Activated CD4-positive, CD25-positive, alpha-beta regulatory T cell (primary cell): ENCODE measurements at places on chromosomes 11 and 22.

DNA sequence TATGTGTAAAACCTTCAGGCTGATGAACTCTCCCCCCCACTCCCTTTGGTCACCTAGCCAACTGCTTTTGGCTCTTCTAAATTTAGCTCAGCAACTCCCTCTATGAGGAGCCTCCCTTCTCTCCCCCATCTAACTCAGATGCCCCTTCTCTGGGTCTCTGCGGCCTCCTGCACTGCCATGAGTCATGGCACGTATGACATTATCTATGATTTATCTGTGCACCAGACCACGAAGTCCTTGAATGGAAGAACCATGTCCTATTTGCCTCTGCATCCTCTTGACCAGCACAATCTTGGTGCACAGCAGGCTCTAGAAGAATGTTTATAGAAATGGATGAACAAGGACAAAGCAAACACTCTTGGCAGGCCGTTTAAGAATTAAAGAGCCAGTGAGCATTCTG lies 46.0 kb downstream of the RPL27A start:
- DNase-seq, result no peak

GRCh38 chr11:83046621-83047172 lies 25.0 kb downstream of the RAB30 start:
- no peak for DNase-seq

DNA sequence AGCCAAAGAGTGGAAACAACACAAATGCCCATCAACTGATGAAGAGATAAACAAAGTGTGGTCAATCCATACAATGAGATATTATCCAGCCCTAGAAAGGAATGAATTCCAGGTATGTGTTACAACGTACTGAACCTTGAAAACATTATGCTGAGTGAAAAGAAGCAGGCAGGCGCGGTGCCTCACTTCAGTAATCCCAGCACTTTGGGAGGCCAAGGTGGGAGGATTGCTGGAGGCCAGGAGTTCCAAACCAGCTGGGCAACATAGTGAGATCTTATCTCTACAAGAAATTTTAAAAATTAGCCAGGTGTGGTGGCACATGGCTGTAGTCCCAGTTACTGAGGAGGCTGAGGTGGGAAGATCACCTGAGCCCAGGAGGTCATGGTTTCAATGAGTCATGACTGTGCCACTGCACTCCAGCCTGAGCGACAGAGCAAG lies 24.6 kb upstream of the TESMIN start:
- no peak for DNase-seq

- no peak for DNase-seq
Observed at GRCh38 chr11:86675017-86675416, 2.6 kb upstream of the ME3 start.

- DNase-seq, result no peak
Observed at GRCh38 chr22:49243335-49243734, 584.3 kb downstream of the BRD1 start.

GRCh38 chr22:44260216-44261035 lies 52.3 kb downstream of the SHISAL1 start:
- no peak for DNase-seq

- DNase-seq, result no peak
Observed at GRCh38 chr22:23383491-23384361, 196.4 kb downstream of the IGLL1 start.

DNA sequence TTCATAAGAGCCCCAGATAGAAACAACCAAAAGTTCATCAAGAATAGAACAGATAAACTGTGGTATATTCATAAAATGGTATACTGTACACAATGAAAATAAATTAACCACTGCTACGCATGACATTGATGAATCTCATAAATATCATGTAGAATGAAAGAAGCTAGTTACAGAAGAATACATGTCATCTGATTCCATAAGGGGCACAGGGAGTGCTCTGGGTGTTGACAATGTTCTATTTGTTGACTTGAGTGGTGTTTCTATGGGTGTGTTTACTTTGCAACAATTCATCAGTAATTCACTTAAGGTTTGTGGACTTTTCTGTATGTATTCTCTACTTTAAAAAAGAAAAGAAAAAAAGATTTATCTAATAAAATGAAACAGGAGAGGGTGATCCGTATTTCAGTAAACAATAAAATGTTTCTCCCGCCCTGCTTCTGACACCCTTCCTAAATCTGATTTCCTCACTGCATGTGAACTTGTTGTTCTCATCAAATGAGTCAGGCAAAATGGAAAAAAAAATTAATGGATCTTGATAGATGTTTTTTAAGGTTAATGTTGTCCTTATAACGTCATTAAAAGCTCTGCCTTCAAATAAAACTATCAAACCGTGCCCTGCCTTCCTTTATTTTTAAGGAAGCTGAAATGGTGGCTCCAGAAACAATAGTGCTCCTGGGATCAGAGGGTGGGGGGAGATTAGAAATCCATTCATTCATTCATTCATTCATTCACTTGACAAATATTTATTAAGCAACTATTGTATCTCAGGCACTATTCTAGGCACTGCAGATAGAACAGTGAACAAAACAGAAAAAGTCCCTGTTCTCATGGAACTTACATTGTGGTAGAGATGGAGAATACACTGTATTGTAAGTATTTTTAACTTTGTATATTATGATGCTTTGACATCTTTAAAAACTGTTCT lies 77.2 kb upstream of the CD44 start:
- DNase-seq, result no peak

DNA sequence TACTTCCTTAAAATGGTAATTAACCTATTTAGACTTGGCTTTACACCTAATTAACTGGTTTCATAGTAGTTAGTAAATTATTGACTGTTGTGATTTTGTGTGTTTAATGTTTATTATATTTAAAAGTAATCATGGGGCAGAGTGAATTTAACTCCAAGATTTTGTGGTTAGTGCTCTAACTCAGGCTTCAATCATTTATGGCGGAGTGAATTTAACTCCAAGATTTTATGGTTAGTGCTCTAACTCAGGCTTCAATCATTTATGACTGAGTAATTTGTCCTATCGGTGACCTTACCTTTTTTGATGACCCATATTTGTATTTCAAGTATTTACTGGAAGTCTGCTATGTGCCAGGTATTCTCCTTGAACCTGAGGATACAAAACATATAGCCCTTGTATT lies 7.2 kb downstream of the PRRG4 start:
- no peak for DNase-seq

- no peak for DNase-seq
Observed at GRCh38 chr11:61700212-61700611, 20.0 kb downstream of the DAGLA start.

DNA sequence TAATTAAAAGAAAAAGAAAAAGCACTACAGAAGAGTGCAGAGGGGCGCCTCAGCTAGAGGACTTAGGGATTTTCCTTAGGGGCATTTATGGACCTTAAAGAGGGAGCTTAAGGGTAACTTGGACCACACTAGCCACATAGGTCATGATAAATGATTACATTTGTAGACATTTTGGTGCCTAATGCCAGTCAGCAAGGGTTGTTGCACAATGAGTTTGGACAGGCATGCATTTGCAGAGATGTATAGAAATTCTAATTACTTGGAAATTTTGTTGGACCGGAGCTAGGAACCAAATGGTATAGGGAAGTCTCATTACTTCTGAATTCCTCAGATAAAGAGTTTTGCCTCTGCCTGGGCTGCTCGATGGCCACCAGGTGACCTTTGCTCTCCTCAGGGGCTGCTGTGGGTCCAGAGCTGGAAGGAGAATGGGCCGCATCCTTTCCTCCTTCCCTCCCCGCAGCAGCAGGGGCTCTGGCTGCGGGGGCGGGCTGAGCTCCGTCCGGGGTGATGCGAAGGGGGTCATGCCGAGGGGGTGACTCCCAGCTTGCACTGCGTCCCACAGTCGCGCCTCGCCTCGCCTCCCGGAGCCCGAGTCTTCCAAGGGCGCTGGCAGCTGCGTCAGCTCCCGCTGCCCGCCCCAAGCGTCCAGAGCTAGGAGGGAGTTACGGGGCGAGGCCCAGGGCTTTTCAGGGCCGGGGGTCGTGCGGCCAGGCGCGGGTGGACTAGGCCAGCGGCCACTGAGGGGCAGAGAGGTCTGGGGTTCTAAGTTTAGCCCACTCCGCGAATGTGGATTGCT lies 20.3 kb upstream of the MALAT1 start:
- no peak for DNase-seq

DNA sequence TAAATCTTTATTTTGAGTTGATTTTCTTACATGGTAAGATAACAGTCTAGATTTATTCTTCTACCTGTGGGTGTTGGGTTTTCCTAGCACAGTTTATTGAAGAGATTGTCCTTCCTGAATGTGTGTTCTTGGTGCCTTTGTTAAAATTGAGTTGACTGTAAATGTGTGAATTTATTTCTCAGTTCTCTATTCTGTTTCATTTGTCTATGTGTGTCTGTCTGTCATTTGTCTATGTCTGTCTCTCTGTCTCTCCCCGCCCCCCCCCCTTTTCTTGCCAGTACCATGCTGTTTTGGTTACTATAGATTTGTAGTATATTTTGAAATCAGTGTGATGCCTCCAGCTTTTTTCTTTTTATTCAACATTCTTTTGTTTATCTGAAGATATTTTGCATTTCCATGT lies 114.7 kb upstream of the SERPIND1 start:
- no peak for DNase-seq

GRCh38 chr22:27895600-27895999 lies 23.5 kb downstream of the PITPNB start:
- DNase-seq, result no peak

- no peak for DNase-seq
Observed at GRCh38 chr11:119352857-119353260, 6.4 kb upstream of the MFRP start.

DNA sequence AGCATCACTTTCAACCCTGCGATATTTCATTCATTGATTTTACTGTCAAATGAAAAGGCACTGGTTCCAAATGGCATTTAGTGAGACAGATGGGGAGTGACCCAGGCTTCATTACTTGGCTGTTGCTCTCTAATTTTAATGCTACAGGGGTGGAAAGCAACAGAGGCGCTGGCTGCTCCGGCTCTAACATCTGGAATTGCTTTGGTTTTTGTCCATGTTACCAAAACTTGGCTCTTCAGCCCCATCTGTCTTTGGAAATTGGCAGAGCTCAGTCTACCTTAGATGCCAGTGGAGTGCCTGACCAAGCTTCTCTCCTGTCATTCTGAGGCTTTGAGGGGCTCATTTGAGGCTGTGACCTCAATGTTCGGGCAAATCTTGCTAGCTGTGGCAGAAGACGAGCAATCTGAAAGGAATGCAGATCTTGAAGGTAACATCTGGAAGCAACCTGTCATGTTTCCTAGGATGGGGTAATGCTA lies 409.5 kb upstream of the SYN3 start:
- DNase-seq, result no peak

GRCh38 chr22:50737728-50738648 lies at the start of gene ACR:
Gene ACR, plus strand, starts transcription at chr22:50738204. Its CDS starts 32 bp downstream, at chr22:50738236.
- no peak for DNase-seq

DNA sequence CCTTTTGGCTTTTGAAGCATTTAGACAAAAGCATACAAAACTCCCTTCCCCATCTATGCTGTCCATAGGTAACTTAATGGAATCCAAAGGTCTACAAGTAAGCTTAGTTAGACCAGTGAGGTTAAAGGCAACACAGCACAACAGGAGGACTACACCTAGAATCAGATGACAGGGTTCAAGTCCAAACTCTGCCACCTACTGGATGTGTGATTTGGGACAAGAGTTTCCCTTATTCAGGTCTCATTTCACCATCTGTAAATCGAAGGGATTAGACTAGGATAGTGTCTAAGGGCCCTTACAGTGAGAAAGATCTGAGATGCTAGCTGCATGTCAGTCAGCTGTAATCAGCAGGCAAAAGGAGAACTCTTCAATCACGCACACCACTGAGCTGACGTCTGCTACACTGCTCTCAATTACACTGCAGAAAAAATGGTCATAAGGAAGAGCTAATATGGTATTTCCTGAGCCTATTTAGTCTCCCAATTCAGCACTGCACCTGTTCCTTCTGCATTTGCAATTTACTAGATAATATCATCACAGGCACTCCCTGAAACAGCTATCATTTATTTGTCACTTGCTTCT lies 82.2 kb downstream of the SERGEF start:
- DNase-seq, result no peak

DNA sequence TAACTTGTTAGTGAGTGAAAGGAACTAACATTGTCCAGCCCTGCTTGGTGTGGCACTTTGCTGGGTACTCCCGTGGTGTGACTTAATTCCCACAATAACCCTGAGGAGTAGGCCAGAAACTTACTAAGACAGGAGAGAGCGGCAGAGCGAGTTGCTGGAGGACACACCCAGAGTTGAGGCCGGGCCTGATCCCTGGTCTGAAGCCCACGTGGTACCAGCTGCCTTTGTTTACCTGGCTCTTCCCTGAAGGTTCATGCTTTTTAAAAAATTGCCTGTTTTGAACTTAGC lies 594 bp downstream of the MPST start:
- no peak for DNase-seq

- no peak for DNase-seq
Observed at GRCh38 chr11:33344611-33345010, 87.4 kb downstream of the HIPK3 start.

GRCh38 chr11:17014833-17015626 lies 816 bp upstream of the PLEKHA7 start:
- DNase-seq, result no peak

- no peak for DNase-seq
Observed at GRCh38 chr11:44952082-44952481, 1.4 kb upstream of the TP53I11 start.

- DNase-seq, result peak; percentile 60
Observed at GRCh38 chr22:41925783-41926460, 684 bp downstream of the TNFRSF13C start.

DNA sequence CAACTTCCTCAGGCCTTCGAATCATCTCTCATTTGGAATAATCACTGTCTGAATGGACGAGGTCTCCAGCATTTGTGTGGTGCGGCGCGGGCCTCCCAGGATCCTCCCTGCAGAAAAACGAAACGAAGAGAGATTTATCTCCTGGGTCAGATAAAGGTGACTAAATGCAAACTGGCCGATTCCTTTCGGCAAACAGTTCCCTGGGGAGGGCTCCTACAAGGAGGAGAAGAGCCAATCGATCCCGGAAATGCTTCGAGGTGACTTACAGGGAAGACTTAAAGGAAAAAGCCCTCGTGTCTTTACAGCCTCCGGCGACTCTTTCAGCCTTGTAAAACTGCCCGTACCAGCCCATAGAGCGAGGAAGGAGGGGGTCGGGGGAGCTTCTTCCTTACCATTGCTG lies 126.5 kb downstream of the MIAT start:
- DNase-seq, result no peak

GRCh38 chr11:35554491-35555437 lies 29.3 kb upstream of the PAMR1 start:
- no peak for DNase-seq

- DNase-seq, result no peak
Observed at GRCh38 chr22:43147821-43148220, 3.5 kb upstream of the TSPO start.

DNA sequence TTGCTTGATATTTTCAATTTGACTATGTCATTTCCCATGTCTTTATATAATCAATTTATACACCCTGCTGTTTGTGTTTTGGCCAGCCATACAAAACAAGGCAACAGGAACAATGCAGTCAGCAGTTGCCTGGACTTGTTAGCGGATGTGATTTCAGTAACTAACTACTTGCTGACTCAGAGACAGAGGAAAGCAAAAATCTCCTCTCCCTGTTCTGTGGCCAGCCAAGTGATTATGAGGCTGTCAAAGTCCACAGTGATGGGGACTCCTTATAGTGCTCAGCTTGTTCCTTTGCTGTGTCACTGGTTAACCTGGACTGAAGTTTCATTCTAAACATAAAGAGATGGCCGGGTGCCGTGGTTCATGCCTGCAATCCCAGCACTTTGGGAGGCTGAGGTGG lies 32.6 kb upstream of the APLP2 start:
- DNase-seq, result no peak
